ENCODE measurements at places on chromosomes 3 and 15.

GRCh38 chr15:56992725-56993124, 74.3 kb downstream of the TCF12 start:
- no peak for DNase-seq

DNA sequence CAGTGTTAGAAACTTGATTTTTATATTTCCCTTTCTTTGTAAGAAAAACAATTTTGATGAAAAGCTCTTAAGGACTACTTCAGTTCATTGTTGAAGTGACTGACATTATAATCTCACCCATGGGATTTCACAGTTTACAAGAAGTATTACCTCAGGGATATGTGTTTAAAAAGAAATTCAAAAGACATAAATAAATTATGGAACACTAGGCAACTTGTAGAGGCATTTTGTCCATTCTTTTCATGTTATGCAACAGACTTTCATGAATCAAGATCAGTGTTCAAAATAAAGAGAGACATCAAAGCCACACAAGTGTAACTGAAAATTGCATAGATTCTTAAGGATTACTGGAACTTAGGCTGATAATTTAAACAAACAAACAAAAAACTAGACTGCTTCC, 196.8 kb upstream of the AGTR1 start:
- no peak for DNase-seq

GRCh38 chr15:96345560-96346399, 15.3 kb downstream of the NR2F2 start:
- peak; percentile 44 for DNase-seq

DNA sequence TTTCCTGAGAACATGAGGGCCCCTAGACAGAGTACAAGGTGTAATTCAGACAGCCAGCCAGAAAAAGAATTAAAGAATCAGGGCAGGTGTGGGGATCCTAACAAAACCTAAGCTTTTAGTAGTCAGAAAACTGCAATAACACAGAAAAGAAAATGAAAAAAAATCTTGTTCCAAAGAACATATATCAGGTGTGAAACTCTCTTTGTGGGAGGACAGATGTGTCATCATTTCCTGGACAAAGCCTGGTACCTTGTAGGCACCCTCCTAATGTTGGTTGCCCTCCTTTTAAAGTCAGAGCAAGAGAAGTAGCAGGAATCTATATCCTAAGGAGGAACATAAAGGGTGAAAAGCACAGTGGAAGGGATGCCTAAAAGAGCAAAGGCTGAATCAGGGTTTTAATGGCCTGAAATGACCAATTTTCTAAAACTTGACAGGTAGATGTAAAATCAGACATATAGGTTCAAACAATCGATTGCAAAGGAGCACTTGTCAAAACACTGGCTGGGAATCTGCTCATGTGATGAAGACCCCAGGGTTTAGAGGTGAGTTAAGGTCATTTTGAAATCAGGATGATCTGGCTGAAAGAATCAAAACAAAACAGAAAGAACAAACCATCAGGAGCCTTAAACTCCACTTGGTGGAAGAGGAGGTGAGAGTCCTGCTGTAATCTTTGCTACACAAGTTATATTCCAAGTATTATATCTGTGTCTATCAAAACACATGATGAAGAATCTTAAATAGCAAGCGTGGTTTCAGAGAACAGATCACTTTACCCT, 54.9 kb downstream of the TGFBR2 start:
- no peak for DNase-seq

GRCh38 chr15:94804613-94805012, 573.3 kb downstream of the MCTP2 start:
- DNase-seq = no peak

DNA sequence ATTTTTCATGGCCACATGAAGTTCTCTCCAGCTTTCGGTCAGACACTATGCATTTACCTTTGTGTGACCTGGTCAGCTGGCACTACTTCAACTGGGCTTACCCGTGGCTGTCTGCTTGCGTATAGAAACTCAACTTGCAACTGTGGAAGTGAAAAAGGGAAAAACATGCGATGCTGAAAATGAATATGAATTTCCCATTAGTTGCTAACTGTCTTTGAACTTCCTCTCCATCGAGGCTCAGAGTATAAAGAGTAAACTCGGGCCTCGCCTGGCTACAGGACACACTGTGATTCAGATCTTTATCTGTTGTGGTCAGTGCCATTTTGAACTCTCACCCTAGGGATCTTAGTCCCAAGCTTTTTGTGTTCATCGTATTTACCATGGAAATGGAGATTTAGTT, 26.8 kb downstream of the NFKBIZ start:
- no peak for DNase-seq

DNA sequence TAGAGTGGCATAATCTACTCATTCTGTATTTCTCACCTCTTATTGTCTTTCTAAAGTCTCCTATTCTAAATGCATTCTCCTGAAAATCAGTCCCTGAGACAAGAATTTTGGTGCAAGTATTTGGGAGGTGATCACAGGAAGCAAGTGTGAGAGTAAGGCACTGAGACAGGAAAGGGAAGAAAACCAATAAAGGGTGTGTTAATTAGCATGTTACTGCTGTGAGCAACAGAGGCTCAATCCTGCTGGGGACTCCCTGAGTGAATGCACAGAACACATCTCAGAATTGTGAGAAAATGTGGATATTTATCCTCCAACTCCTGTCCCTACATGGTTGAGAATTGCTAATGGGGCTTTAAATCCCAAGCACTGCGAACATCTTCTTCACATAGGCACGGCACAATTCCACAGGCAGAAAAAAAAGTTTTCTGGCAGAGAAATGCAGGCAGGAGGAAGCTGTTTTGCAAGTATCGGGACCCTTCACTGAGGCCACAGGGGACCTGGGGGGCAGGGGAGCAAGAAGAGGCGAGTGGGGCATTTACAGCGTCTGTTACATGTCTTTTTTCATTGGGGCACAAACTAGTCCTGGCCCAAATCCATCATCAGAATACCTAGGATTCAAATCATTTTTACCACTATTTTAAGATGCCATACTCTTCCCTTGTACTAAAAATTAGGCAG, 27.2 kb upstream of the STT3B start:
- DNase-seq = no peak

- DNase-seq = no peak
Measured at GRCh38 chr3:175617247-175617646, 758.1 kb downstream of the NAALADL2 start.

DNA sequence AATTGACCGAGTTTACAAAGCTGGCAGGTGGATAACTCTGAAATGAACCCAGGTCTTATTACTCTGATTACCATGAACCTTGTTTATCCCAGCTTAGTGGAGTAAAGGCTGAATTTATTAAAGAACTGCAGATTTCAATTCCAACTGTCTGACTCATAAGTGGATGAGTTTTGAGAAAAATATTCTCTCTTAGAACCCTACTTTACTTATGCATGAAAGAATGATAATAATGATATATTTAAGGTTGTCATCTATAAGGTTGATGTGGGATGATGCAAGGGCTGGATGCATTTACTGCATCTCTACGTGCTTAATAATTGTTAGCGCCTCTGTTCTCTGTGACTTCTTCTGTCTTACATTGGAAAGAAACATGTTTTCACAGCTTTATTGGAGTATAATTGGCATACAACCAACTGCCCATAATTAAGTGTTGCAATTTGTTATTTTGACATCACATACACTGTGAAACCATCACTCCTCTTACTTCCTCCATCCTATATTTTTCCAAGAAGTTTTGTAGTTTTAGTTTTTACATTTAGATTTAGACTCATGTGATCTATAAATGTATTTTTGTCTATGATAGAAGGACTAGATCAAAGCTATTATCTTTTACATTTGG, 771.2 kb upstream of the ARRDC4 start:
- DNase-seq = no peak

DNA sequence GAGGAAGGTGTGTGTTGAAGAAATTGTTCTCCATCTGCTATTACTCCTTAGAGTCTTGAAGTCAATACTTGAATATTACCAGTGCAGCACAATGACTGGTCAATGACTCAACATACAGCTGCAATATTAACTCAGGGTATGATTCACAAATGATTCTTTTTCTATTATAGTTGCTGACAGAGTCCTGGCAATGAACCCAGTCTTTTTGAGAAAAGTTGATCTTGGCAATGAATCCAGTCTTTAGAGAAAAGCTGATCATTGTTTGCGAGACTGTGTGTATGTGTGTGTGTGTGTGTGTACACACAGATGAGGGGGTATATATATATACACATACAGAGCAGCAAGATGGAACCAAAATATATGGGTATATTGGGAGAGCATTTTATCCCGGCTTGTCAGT, 315.1 kb downstream of the ZNF385D start:
- DNase-seq = no peak

DNA sequence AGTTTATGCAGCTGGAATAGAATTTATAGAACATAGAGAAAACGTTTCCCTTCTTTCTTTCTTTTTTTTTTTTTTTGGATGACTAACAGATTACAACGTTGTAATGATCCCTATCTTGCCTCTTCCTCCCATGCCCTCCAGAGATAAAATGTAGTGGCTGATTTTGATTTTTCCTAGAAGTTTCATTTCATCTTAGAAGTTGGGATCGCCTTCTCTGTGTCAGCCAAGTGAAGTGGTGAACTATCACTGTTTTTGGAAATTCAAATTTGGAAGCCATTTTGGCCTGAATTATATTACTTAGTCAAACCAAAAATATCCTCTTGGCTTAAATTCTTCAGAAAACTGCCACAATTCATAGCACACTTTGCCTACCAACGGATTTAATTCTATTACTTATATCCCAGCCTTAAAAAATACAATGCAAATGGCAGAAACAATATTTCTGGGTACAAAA, 1025.5 kb upstream of the NR2F2 start:
- no peak for DNase-seq

DNA sequence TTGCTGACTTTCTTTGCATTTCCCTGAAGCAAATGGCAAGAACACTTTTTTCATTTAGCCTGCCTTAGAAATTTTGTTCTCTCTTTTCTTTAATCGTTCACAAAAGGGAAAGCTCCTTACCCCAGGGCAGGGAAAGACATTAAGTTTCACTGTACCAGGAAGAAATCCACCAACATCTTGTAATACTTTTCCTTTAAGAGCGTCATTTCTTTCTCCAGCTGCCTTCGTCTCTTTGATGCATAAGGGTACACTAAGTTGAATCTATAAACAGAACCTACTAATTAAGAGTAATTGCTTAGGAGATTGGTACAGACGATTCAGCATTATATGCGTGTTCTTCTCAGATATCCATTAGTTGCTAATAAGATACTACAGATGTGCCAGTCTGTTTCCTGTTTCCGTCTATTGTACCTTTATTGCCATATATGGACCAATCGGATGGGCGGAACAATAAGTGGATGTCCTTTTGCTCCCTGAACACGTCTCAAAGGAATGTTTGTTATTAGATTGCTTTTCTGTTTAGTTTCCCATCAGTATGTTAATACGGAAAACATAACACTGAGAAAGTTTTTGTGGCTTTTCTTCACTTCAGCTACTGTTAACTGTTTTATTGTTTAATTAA, 276.7 kb upstream of the RARB start:
- DNase-seq = no peak

DNA sequence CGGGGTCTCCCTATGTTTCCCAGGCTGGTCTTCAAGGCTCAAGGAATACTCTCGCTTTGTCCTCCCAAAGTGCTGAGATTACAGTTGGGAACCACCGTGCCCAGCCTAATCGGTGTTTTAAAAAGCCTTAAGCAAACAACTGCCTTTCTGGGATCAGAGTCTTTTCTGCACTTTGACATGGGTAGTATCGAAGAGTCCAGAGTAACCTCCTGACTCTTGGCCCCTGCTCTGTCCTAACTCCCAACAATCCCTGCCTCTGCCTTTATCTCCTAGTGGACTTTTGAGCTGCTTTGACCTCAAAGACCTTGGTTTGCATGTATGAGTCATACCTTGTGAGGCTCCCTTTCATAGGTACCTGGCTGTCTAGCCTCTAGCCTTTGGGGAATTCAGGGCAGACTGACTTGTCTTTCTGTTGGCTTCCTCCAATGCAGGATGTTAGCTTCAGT, 21.0 kb upstream of the HACD2 start:
- no peak for DNase-seq

DNA sequence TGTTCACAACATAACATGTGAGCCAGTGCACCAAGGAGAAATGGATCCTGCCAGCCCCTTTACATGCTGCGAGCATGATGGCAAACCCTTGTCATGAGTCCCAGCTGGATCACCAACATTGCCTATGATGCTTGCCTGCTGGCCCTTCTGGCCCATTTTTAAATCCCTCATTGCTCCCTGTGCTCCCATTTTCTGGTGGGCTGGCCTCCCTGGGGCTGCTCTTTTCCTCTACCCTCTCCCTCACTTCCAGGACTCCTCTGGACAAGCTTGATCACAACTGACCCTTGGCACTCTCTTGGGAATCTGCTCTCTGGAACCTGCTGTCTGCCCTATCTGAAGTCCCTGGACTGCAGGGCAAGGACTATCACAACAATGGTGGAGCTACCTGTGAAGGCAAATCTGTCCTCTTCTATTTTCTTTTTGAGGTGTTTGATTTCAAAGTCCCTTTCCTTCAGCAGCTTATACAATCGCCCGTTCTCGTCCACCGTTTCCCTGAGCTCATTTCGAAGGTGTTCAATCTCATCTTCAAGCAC, 16.3 kb downstream of the CCDC13 start:
- no peak for DNase-seq

DNA sequence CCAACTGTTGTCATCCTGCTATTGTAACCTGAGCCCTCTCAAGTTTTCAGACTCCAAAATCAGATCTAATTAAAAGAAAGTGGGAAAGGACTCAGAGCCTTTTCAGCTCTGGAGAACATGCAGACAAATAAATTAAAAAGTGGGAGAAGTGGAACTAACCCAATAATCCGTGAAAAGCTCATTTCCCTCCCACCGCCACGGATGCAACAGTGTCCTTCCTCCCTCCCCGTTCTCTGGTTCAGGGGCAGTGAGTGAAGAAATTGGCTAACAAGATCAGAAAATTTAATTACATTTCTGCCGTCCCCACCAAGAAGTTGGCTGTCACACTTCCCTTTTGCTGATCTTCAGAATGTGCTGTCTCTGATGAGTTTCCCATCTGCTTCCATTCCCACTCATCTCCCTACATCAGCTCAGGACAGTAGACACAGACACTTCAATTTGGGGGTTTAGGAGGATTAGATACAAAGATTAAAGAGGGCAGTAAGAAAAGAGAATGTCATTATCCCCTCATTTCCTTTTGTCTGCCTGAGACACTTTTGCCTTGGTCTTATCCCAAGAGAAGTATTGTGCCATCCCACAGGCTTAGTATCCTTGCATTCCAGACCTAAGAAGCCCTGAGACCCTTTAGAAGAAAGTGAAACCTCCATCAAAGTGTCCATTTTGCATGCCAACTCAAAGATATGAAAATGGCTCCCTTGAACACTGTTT, 335.7 kb upstream of the PPP2R3A start:
- no peak for DNase-seq

DNA sequence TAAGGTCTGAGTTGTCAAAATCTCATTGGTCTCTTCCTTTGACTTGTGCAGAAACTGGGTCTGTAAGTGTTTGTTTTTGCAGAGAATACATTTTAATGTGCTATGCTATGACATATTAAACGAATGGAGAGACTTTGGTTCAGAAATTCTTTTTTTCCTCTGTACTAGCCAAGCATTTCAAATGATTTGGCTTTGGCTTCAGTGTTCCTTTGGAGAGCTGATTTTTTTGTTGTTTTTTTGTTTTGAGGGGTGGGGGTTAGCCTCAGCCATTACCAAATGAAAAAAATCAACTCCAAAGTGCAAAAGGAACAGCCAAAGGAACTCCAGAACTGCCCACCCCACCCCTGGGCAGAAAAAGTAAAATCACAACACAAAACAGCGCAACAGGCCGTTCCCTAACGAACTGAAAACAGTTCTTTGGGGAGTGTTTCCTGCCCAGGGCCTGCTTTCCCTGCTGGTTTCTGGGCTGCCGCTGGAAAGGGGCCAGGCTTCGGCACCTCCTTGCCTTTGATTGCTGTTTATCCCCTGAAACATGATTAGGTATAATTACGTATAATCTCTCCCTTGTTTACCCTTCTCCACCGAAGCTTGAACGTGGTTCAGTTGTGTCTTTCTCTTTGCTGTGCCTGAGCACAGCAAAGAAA, 57.6 kb upstream of the NEO1 start:
- DNase-seq = peak; percentile 93

All from NCI-H1105 (cell line).